ENCODE measurements at places on chromosomes 4 and X. TPM values are rescaled to one million over a fixed set of nuclear protein-coding genes. Genes with fewer than 3 reads are reported as not detected.

DNA sequence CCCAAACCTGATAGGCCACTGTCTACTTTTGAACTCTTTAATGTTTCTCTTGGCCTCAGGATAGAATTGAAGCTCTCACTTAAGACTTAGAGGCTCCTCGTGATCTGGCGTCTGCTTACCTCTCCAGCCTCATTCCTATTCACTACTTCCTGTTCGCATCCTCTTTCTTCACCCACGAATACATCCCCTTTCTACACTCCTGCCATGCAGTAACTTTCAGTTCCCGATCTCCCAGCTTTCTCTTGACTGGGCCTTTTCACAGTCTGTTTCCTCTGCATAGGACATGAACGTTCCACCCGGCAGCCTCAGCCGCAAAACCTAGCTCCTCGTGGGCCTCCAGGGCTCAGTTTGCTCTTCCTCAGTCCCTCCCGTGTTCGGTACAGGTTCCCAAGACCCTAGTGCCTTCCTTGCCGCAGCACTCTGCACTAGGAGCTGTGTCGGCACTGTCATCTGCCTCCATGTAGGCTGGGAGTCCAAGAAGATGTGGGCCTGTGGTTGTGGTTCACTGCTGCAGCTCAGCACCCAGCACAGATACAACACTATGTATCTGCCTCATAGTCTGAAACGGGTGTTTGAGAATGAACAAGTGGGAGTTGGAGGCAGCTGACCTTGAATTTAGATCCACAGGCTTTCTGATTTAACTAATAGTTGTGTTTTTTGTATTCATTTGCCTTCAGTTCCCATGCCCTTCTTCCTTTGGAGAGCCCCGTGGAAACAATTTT is 15.8 kb downstream of the RPL39 start:
- DNase-seq, result no peak

GRCh38 chr4:73189274-73189810 is 69.3 kb downstream of the ANKRD17 start:
- no peak for DNase-seq

DNA sequence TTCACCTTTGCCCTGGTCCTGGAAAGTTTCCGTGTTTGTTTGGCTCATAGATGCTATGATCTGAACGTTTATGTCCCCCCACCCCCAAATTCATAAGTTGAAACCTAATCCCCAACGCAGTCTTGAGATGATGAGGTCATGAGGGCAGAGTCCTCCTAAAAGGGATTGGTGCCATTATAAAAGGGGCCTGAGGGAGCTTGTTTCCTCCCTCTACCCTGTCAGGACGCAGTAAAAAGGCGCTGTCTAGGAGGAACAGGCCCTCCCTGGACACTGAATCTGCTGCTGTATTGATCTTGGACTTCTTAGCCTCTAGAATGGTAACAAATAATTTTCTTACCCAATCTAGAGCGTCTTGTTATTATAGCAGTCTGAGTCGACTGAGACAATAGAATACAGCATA is 2190.6 kb upstream of the TENM3 start:
- no peak for DNase-seq

- no peak for DNase-seq
Measured at GRCh38 chr4:147351083-147351787, 129.7 kb upstream of the EDNRA start.

- DNase-seq, result peak; percentile 47
Measured at GRCh38 chrX:72255445-72255844, 16.6 kb upstream of the ERCC6L start.

GRCh38 chr4:100428051-100428450 is 89.8 kb downstream of the EMCN start:
- no peak for DNase-seq

- no peak for DNase-seq
Measured at GRCh38 chr4:140330311-140330900, 43.0 kb upstream of the SCOC start.

GRCh38 chrX:110142096-110142495 is 139.2 kb downstream of the TMEM164 start:
- no peak for DNase-seq

DNA sequence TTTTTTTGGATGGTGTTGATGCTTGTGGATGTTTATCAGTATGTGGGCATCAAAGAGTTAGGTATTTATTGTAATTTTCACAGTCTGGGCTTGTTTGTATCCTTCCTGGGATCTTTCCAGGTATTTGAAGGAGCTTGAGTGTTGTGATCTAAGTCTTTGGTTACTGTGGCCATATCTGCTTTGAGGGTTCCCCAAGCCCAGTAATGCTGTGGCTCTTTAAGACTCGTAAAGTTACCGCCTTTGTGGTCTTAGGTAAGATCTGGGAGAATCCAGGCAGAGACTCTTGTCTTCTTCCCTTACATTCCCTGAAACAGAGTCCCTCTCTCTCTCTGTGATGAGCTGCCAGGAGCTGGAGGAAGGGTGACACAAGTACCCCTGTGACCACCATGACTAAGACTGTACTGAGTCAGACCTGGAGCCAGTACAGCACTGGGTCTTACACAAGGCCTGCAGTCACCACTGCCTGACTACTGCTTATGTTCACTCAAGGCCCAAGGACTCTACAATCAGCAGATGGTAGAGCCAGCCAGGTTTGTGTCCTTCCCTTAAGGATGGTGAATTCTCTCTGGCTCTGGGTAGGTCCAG is 62.2 kb downstream of the FMR1NB start:
- no peak for DNase-seq

DNA sequence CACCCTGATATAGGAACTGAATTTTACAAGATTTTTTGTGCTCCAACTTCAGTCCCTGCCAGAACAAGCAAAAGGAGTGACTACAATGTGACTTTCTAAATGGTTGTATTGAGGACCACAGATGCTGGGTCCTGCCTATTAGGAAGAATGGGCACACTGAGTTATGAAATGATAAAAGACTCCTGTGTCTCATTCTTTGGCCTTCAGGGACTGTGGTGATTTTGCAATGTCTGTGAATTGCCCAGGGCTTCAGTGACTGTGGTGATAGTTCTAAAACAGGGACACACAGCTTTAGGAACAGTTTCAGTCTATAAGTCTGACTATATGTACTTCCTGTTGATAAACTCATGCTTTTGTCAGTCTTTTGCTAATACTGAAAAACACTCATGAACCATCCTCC is 210.2 kb downstream of the DMD start:
- no peak for DNase-seq

DNA sequence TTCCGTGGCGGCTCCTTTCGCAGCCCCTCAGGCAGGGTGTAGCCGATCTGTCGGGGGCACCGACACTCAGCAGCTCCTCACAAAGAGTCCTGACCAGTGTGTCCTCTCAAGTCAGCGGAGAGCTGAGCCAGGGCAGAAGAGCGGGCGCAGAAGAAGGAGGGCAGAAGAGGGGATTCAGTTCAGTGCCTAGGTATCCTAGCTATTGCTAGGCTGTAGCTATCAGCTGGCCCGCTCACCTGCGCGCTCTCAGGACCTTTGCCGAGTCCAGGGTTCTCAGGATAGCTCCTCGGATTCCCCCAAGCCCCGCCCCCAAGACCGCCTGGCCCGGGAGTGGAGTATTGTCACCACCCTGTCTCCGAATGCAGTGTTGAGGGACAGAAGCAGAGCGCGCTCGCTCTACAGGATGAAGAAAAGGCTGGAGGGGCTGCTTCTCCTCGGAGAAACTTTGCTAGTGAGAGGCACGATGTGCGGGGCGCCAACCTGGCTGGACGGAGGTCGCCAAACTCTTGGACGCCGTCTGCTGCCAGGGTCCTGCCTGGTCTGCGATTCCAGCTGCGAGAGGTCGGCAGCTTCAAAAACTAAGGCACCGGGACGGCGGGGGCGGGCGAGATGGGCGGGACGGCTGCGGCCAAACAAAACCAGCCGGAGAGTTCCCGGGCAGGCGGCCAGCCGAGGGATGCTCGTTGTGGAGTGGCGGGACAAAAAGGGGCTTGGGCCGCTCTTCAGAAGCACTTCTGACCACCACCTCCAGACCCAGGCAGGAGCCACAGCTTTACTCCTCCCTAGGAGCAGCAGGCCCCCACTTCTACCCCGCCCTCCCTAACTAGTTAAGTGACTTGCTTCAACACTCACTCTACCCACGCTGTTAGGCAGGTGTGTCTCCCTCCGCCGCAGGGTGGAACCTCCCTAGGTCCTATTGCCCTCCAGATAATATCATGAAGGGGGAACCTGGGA is at the start of gene XKRX:
Gene XKRX, minus strand, starts transcription at position 258 of the 954 bp plus-strand sequence. CDS start 613 bp downstream, outside the sequence.
- peak; percentile 85 for DNase-seq

DNA sequence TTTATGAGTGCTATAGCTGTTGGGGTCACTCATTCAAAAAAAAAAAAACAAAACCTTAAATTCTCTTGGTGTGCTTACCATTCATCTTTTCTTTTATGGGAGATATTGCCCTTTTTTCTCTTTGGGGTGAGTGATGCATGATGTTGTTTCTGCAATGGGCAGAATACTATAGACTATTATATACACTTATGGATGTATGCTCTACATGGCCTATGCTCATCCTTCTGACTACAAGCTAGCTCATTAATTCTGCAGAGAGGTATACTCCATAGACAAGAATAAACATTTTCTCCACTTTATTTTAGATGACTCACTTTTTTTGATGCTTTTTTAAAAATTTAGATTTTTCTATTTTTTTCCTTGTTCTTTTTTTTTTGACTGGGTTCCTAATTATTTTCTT is 160.3 kb upstream of the ANK2 start:
- no peak for DNase-seq

- no peak for DNase-seq
Measured at GRCh38 chr4:96936886-96937285, 1097.0 kb downstream of the PDHA2 start.

DNA sequence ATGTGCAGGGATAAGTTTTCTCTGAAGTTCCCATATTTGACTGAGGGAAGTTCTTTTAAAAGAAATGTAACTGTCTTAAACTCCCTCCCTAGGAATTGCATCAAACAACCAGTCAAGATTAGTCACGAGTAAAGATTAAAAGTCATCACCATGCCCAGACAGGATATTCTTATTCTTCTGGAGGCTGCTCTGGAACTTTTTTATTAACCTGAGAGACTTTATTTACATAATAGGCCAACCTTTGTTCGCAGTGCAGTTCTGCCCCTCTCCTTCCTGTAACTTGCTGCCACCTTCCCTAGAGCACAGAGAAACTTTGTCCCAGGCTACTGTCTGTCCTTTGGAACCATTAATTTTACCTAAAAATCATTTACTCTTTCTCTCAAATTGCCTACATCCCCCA is 9.8 kb upstream of the HERC3 start:
- no peak for DNase-seq

DNA sequence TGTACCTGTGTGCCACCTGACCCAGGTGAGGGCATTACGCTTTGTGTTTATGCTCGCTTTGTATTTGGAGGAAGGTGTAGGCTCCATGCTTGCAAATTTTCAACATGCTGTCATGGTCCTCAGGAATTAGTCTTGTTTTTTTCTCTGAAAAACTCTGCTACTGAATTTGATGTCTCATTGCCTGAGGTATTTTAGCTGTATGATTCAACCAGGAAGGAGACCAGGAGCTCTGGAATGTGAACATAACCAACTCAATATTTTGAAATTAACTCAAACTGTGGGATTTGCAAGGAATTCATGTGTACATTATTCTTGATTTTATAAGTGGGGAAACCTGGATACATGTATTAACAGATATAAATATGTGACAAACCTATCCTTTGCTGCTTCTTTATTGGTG is 134.1 kb downstream of the SLC4A4 start:
- no peak for DNase-seq

GRCh38 chr4:58649226-58649625 is 1539.0 kb upstream of the IGFBP7 start:
- no peak for DNase-seq

- DNase-seq, result no peak
Measured at GRCh38 chr4:113539408-113539807, 222.1 kb downstream of the CAMK2D start.

DNA sequence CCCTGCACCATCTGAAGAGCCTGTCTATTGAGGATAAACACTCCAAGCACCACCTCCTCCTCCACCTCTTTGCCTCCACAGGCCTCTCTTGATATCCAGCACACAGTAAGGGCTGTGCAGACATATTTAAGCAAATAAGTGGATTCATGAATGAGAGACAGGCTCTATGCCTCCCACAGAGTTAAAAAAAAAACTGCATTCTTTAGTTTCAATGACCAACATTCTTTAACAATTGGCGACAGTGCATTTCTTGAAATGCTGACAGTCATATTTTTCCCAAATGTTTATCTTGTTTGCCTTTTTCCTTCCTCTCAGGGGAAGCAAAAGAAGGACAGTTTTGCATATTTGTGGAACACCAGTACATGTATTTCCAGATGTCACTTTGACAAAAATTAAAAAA is 38.6 kb downstream of the MXRA5 start:
- DNase-seq, result no peak

- DNase-seq, result no peak
Measured at GRCh38 chr4:4541040-4541631, 712 bp downstream of the STX18 start.

GRCh38 chr4:47410271-47410670 is 53.2 kb downstream of the COMMD8 start:
- no peak for DNase-seq

DNA sequence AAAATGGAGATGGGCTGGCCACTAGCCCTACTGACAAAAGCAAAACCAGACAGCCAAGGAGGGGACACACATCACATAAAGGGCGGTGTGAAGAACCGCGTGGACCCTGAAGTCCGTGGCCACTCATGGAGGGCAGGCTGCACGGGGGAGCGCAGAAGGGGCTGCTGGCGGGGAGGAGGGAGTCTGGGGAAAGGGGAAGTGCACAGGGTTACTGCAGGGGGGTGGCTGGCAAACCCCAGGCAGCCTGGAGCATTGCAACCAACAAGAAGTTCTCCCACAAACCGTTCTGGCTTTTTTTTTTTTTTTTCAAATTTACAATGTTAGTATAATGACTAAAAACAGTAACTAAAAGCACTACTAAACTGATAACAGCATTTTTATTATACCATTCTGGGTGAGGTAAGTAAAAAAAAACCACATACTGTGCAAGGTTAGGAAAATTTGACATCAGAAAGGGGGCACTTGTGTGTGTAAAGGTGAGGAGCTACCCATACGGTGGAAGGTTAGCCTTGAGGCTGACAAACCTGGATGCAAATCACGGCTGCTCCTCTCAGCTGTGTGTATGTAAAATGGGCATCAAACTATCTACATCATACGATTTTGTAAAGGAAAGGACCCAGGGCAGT is 87.1 kb downstream of the TSPAN5 start:
- DNase-seq, result no peak

Gene TRIML1
- not detected for total RNA-seq

Gene LRRC66
- 0.09 TPM for total RNA-seq

Gene PFKFB1
- 0.31 TPM for total RNA-seq

Gene SYP
- total RNA-seq, result 2.1 TPM

Gene CPZ
- total RNA-seq, result 36.4 TPM

Gene PRDX4
- total RNA-seq, result 267 TPM

Gene GK
- 9.8 TPM for total RNA-seq

Gene RHOH
- 7.1 TPM for total RNA-seq

Gene PLS3
- 315 TPM for total RNA-seq

Gene SPANXC
- total RNA-seq, result not detected

Gene USP51
- total RNA-seq, result 6.2 TPM

Gene COX7B2
- total RNA-seq, result not detected

All from H9 (cell line).